Mesendoderm (in vitro differentiated cells): ENCODE measurements at places on chromosomes 16 and 17.

DNA sequence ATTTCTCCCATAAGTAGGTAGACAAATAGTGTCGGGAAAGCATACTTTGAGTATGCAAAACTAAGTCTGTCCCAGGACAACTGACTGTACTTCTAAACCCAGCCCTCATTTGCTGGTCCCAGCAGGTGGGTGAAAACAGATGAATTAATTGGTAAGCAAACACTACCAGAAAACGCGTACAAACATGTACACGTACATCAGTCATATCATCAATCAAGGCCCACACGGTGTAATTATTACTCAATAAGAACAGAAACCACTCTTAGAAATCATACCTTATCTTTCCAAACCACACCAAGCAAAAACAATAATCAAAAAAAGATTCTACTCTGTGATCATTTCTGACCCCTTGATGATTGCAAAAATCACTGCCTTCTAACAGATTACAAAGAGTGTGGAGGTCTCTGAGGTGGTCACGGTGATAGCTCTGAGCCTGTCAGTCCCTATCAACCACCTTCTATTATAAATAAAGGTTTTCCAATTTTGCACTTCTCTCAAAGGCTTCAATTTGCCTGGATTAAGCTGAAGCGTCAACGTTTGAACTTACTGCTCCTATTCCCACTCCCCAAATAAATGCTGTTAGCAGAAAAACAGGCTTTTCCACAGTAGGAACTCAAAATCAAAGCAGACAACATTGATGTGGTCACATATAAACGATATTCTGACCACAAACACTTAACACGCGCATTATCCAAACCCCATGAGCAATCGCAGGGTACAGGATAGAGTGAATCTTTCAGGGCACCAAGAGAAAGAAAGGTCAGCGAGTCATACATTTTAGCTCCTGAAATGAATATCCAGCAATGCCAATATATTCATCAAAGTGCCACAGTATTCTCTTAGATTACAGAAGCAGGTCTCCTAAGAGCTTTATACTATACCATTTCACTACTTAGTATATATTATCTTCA, 211.9 kb downstream of the STX8 start:
- no peak for DNase-seq

DNA sequence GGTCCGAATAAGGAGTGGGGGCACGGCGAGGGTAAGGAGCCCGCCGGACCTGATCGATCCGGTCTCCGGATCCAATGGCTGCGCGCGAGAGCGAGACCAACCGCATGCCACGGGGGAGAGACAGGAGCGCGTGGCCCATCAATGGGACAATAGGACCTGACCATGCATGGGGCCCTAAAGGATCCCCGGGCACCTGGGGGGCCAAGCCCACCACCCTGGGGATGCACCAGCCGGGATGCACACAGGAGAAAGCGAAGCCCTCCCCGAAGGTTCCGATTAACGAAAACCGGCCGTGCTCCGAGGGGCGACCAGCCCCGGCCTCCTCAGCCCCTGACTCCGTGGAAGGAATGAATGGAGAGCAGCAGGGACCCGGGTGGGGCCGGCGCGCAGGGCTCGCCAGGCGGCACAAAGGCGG, 525 bp downstream of the JPT1 start:
- no peak for DNase-seq

DNA sequence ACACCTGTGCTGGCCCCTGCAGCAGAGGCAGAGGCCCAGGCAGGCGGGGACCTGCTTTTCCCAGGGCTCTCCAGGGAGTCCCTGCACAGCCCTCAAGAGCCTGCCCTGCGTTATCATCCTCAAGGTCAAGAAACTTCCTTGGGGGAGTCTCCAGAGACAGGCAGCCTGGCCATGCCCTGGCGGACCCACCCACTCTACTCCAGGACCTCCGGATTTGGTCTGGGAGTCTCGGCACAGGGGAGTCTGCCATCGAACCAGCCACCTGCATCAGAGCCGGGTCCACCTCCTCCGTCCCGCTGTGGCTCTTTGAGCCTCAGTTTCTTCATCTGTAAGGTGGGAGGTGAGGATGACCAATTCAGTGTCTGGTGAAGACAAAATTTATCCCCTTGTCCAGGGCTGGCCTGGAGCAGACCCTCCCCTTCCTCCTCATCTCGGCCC, 75.3 kb upstream of the TNRC6C start:
- no peak for DNase-seq

DNA sequence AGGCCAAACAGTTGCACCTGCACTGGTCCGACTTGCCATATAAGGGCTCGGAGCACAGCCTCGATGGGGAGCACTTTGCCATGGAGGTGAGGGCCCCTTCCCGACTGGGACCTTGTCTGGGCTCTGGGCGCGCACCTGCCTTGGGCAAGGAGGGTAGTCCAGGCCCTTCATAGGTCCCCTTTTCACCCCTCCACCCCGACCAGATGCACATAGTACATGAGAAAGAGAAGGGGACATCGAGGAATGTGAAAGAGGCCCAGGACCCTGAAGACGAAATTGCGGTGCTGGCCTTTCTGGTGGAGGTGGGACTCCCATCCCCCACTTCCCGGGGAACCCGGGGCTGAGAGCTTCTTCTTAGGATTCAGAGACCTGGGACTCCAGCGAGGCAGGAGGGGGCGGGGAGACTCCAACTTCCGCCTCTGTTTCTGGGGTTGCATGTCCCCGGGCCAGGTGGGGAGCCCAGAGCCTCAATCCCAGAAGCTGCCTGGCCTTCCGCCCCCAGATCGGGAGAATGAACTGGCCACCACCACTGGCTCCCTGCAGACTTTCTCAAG, 7.8 kb downstream of the CA4 start:
- DNase-seq: no peak

- DNase-seq: no peak
Measured at GRCh38 chr17:41583137-41584127, 3.3 kb downstream of the KRT14 start.

DNA sequence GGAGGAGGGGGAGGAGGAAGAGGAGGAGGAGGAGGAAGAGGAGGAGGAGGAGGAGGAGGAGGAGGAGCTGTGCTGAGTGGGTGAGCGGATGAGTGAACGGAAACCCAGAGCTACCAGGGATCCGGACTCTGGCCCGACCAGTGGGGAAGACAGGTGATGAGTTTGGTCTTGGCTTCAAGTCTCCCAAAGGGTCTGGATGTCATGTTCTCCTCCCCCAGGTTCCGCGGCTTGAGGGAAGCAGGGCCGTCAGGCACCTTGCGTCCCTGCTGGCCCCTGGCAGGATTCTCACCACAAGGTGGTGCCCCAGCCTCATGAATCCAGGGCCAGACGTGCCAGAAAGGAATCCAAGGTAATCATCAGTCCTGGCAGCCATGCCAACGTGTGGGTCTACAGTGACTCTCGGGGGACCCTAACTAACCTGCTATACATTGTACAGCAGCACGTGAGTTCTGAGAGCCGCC, 13.5 kb upstream of the ABAT start:
- peak; percentile 84 for DNase-seq

- DNase-seq: no peak
Measured at GRCh38 chr17:340074-340473, 12.5 kb downstream of the RPH3AL start.

- DNase-seq: no peak
Measured at GRCh38 chr16:10578474-10579316, 1.7 kb downstream of the EMP2 start.

- DNase-seq: no peak
Measured at GRCh38 chr17:68396226-68397107, 60.8 kb downstream of the WIPI1 start.

- no peak for DNase-seq
Measured at GRCh38 chr17:82015311-82015971, 7.2 kb downstream of the CENPX start.

DNA sequence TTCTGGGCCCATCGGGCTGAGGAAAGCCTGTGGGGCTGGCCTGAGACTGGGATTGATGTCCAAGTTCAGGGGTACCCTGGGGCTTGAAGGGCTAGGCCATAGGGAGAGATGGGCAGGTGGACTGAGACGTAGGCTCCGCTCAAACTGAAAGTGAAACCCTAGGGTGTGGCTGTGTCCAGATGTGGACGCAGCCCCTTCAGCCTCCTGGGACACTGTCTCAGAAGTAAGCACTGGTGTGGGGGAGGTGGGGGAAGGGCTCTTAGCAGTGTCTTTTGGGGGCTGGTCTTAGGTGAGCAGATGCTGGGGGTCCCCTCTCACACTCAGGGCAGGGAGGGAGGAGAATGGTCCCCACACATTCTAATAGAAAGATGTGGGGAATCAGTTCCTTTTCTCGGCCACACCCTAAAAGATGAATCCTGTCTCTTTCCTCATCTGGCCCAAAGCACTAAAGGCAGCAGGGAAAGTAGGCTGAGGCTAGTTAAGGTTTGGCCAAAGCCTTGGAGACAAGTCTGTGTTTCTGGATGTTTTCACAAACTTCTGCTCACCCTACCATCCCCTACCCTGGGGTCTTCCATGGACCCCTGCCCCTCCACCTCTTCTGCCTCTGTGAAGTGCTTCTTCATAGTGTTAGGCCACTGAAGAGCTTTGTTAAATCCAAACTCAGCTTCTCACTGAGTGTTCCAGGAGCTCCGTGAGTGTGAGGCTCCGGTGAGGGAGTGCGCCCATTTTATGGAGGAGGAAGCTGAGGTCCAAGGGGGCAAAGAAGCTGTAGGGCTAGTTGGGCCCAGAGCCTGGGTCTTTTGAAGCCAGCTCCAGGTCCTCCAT, 5.6 kb downstream of the FMNL1 start:
- no peak for DNase-seq

GRCh38 chr17:45341533-45342158, 24.8 kb upstream of the MAP3K14 start:
- DNase-seq: peak; percentile 97

GRCh38 chr17:10077561-10078299, 120.7 kb downstream of the GAS7 start:
- DNase-seq: no peak

GRCh38 chr17:60463157-60463835, 41.0 kb downstream of the CHCT1 start:
- no peak for DNase-seq

GRCh38 chr17:9150446-9151090, 129.3 kb downstream of the NTN1 start:
- DNase-seq: no peak

DNA sequence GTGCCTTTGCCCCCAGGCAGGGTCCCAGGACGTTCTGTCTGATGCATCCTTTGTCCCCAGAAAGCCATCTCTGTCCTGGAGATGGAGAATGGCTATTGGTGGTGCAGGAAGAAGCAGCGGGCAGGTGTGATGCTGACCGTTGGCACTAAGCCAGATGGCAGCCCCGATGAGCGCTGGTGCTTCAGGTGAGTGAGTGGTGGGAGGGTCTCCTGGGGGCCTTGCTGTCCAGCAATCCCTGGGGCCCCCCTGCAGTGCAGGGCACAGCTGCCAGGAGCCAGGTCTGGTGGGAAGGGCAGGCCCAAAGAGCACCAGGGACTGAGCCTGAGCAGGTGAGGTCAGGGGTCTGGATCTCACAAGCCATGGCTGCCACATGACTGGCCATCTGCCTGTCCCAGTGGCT, 18.1 kb downstream of the TRPV2 start:
- no peak for DNase-seq

DNA sequence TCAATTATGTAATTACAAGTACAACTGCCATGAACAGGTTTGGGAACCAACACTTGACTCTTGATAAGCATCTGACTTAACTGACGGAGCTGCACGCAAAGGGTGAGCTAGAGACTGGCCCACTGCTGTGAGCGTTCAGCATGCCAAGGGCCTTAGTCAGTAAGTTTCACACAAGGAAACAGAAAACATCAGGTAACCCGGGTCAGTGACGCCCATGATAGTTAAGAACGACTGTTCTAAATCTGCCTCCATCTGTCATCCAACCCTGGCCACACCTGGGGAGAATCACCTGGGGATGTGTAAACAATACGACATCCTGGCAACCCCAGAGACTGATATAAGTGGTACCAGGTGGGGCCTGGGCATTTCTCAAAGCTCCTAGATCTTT, 12.3 kb downstream of the SMIM5 start:
- peak; percentile 90 for DNase-seq

DNA sequence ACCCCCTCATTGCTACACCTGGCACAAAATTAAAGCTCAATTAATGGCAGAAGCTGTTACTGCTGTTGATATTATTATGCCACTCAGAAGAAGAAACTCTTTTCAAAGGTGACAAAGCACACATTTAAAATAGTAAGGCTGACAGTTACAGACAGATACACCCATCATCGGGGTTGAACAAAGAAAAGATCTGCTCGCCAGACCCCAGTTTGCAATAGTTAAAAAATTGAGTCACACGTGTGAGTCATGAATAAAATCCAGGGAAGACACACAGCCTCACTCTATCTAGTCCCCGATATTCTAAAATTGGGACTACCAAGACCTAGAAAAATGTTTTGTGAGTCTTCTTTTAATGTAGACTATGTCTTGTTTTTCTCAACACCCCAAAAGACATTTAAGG, 330.0 kb upstream of the SOX9 start:
- no peak for DNase-seq

- DNase-seq: no peak
Measured at GRCh38 chr17:81020767-81021497, 14.0 kb upstream of the BAIAP2 start.

DNA sequence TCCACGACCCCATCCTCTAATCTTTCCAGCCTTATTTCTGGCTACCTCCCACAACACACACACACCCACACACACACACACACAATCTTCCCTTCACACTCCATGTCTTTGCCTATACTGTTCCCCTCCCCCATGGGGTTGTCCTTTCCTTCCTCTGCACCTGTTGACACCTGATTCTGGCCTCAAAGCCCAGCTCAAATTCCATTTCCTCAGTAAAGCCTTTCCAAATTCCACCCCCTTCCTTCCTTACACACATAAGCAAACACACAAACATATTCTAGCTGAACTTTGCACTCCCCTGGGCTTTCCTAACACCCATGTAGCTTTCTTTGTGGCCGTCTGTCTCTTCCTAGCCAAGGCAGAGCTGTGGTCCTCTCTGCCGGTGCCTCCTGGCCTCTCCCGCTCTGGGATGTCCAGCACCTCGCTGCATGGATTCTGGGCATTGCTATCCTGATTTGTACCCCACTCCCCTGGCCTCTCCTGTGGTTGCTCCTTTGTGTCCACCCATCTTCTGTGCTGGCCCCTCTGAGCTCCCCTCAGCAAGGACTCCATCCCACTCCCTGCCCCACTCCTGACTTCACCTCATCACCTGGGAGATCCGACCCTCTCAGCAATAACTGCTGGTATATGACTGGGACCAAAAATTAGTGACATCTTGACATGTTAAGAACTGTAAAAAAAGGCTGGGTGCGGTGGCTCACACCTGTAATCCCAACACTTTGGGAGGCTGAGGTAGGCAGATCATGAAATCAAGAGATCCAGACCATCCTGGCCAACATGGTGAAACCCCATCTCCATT, 8.4 kb upstream of the SRCIN1 start:
- DNase-seq: no peak

DNA sequence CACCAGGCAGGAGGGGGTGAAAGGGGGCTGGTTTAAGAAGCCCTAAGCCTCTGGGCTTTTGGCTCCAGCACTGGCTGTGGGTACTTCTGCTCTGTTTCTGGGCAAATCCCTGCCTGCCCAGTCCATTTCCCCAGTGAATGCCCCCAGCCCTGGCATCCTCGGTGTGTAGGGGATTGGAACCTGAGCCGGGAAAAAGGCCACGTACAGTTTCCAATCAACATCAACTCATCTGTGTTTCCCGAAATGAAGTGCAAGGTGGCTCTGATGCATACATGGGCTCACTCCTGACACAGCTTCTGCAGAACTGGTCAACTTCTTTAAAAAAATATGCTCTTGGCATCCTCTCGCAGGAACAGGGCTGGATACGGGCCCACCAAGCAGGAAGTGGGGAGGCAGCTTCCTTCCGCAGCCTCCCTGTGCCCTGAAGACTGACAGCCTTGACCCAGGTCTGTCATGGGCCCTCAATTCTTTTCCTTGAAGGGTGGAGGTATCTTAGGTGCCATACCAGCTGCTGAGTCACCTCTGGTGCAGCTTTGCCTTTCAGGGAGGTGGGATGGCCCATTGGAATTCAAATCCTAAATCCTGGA, 73.3 kb downstream of the N4BP1 start:
- DNase-seq: no peak
